ENCODE measurements at places on chromosomes 7 and 10.
A peak's percentile ranks its signal among the peaks of the same experiment; 100 is the strongest.

DNA sequence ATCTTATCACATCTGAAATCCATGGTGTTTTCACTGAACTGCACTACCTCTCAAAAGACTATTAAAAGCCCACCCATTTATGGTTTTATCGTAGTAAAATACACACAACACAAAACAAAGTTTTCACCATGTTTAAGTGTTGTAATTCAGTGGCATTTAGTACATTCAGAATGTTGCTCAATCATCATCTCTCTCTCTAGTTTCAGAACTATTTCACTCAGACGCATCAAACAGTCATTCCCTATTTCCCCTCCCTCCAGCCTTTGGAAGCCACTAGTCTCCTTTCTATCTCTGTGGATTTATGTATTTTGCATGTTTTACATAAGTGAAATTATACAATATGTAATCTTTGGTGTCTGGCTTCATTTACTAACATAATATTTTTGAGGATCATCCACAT is 332.6 kb downstream of the TNS3 start:
- no peak for DNase-seq
- H3K36me3 ChIP-seq: no peaks in the 10 kb centered on the region
- no peaks in the 10 kb centered on the region for H3K27me3 ChIP-seq
- H3K4me1 ChIP-seq: peaks cover 7% of the 10 kb centered on the region

DNA sequence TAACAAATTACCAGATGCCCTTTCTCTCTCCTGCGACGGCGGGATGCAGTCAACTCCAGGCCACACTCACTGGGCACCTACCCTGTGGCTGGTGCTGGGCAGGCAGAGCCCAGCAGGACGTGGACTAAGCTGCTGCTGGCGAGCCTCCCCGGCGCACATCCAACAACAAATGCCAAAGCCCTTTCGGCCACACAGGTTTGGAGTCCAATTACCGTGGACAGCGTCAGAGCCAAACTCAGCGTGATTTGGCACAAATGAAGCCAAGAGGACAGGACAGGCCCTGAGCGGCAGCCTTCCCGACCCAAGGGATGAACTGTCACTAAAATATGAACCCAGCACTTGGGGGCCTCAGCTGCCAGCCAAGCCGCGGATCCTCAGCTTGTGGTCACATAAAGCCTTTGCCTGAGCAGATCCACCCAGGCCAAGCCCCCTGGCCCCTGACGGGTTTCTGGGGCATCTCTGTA is 28.4 kb downstream of the DAGLB start:
- no peak overlapping the region for H3K4me3 ChIP-seq
- peaks cover 25% of the 10 kb centered on the region for H3K36me3 ChIP-seq
- no peak overlapping the region for H3K27ac ChIP-seq
- H3K4me1 ChIP-seq: peaks cover 12% of the 10 kb centered on the region
- H3K27me3 ChIP-seq: no peaks in the 10 kb centered on the region

DNA sequence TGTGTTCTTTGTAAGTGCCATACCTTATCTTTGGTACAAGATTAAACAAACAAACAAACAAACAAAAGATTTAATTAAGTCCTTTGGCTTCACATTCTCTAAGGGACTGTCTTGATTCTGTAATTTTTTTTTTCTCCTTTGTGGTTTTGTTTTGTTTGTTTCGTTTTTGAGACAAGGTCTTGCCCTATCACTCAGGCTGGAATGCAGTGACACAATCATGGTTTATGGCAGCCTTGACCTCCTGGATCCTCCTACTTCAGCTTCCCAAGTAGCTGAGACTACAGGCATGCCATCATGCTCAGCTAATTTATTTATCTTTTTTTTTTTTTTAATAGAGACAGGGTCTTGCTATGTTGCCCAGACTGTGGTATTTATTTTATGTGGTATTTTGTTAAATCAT is 165.8 kb downstream of the LRRC4 start:
- no peak overlapping the region for H3K4me3 ChIP-seq
- peak; percentile 14 for DNase-seq

GRCh38 chr10:80694930-80695329 is 157.2 kb downstream of the SH2D4B start:
- H3K4me3 ChIP-seq: no peak overlapping the region
- H3K4me1 ChIP-seq: no peaks in the 10 kb centered on the region
- no peaks in the 10 kb centered on the region for H3K36me3 ChIP-seq
- no peak for DNase-seq
- H3K27me3 ChIP-seq: no peaks in the 10 kb centered on the region

All from natural killer cell (primary cell).